BE2C (cell line): ENCODE measurements at places on chromosomes 4 and X.

- no peak for DNase-seq
These were observed 619.7 kb downstream of the GRXCR1 start for GRCh38 chr4:43512253-43512652.

DNA sequence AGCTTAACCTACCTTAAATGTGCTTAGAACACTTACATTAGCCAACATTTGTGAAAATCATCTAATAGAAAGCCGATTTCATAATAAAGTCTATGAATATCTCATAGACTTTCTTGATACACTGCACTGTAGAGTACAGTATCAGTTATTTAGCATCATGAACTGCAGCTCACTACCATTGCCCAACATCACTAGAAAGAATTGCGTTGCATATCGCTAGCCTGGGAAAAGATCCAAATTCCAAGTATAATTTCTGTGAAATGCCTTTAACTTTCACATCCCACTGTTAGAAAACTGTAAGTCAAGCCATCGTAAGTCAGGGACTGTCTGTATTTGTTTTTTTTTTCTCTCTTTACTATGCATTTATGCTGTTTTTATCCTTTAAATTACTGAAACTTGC lies 918.6 kb upstream of the PABPC4L start:
- no peak for DNase-seq

DNA sequence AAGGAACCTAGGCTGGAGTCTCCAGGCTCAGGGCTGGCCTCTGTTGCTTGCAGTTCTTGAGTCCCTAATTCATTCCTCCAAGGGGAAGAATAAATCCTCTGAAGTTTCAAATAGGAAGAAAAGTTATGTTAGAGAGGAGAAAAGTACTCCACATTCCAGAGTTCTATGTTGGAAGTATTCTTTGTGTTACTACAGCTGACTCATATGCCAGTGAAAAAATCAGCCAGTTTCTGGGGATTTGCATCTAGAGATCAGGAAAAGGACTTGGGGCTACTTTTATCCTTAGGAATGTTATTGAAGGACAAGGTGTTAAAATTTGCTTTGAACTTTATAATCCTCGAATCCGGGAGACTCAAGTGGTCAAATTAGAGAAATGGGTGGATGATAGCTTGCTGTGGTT lies 11.7 kb upstream of the NUDT9 start:
- no peak for DNase-seq

DNA sequence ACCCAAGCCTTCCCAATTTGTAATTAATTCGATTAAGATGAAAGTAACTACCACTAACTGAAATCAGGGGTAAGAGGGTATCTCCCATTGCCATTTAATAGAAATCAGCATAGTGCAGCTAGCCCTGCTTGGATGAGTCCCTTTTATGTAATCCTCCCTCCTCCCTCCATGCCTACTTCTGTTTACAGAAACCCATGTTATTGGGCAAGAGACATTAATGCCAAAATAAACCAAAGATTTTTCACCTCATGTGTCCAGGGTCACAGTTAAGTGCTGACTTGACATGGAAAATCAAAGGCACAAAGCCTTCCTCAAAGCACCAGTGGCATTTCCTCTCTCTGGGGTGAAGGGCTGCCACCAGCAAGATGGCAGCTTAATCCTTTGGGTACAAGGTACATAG lies 50.8 kb downstream of the ZC4H2 start:
- no peak for DNase-seq

GRCh38 chrX:14817571-14817970 lies 55.3 kb downstream of the FANCB start:
- no peak for DNase-seq

- no peak for DNase-seq
These were observed 71.9 kb upstream of the RPS6KA6 start for GRCh38 chrX:84259868-84260267.

GRCh38 chrX:46398126-46398525 lies 147.1 kb downstream of the ZNF674 start:
- DNase-seq, result no peak

GRCh38 chr4:174521800-174522182 lies 497 bp downstream of the HPGD start:
- no peak for DNase-seq

DNA sequence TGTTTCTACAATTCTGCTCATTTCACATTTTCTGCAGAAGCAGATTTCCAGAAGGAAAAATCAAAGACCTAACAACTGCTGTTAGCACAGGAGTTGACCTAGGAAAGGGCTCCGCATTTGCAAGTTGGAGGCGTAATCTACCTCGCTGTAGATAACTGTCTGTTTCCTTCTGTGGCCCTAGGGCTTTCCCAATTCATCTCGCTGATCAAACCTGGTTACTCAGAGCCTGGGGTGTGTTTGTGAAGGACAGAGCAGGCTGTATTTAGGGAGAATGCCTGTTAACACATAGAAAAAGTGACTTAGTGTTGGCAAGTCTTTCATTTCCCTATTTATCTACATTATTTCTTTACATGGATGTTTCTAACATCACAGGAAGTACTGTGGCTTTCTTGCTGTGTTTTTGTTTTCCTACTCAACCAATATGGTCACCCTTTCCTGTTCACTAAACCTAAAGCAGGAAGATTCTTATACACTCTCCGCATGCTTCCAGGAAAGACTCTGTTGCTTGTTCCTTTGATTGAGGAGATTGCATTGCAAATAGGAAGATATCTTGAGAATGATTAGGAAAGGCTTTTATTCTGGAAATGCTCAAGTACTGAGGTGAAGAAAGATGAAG lies 40.5 kb downstream of the AGA start:
- DNase-seq, result no peak

DNA sequence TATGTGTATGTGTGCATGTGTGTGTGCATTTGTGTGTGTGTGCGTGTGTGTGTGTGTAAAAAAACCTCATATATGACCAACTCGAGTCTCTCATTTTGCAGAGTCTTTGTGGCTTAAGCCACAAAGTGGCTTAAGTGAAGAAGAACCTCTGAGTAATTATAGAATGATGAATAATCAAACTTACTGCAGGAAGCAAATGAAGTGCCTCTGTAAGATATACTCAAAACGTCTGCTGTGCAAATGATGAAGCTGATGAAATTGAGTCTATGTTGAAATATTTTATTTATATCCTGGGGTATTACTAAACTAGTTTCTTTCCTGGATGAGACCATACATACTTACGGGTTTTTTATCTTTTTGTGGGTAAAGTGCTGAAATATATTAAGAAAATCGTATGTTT lies 1198.7 kb downstream of the PCDH7 start:
- DNase-seq, result no peak

GRCh38 chrX:56600141-56600540 lies 36.7 kb downstream of the UBQLN2 start:
- no peak for DNase-seq
